Left colon (tissue), 2 donors: ENCODE measurements at places on chromosomes 5 and 9.

GRCh38 chr9:109766351-109766750, 13.6 kb upstream of the PALM2AKAP2 start:
- DNase-seq = no peak

- DNase-seq = no peak
Observed at GRCh38 chr9:98570663-98571440, 137.9 kb downstream of the GABBR2 start.

- no peak for DNase-seq
Observed at GRCh38 chr9:124251605-124252378, 6.0 kb upstream of the NEK6 start.

- DNase-seq = no peak
Observed at GRCh38 chr9:98883276-98883675, 60.4 kb upstream of the COL15A1 start.

DNA sequence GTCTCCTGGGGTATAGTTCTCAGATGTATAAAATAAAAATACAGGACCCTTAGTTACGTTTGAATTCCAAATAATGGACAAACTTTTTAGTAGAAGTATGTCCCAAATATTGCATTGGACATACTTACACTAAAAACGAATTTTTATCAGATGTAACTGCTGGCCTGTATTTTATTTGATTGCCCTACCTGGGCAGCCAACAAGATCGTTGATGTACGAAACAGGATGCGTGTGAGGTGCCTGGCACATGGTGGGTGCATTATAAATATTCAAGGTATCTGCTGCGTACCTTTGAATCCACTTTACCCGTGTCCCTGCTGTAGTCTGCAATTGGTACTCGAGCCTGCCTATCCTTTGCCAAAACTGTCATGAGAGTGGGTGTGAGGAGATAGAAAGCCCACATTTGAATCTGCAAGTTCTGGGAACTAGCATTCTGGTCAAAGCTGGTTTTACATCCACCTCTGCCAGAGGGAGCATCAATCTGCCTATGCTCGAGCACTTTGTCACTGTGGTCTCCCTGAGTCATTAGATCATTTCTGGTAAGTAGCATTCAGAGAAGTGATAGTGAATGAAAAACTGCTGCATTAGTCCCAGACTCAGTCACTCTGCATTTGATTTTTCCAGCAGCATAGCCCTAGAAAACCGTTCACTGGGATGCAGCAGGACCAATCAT, 133.7 kb upstream of the IQGAP2 start:
- no peak for DNase-seq

- no peak for DNase-seq
Observed at GRCh38 chr5:71882826-71883741, 164.0 kb downstream of the CARTPT start.

GRCh38 chr9:133609311-133610098, at the start of gene FAM163B:
TSS of gene FAM163B (minus strand) at chr9:133609389. CDS start at chr9:133580223, 29,166 bp downstream.
- no peak for DNase-seq

GRCh38 chr5:31573494-31574142, 41.5 kb downstream of the C5orf22 start:
- no peak for DNase-seq

GRCh38 chr5:63916786-63917185, 45.5 kb downstream of the HTR1A start:
- no peak for DNase-seq

GRCh38 chr9:36551129-36551528, 21.6 kb upstream of the MELK start:
- DNase-seq = no peak

GRCh38 chr5:81579262-81579924, 171.5 kb downstream of the SSBP2 start:
- no peak for DNase-seq

DNA sequence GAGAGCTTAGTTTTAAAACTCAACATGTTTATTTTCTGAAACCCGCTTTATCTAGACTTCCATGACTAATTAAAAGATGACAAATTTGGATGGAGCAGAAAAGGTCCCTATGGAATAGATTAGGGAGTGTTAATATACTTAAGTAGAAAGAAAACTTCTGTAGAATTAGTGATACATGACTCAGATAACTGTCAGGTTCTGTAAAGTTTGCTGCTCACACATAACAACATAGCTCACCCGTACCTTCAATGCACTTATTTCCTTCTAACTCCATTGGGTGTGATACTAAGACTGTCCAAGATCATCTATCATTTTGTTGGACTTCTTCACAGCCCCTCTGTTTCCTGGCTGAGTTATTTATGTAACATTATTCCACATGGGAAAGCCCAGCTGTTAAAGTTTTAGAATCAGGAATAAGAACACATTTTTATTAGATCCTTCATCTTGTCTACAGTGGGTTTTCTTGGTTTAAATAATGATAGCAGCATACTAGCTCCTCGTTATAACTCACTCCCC, 27.8 kb downstream of the TMEM167A start:
- no peak for DNase-seq

DNA sequence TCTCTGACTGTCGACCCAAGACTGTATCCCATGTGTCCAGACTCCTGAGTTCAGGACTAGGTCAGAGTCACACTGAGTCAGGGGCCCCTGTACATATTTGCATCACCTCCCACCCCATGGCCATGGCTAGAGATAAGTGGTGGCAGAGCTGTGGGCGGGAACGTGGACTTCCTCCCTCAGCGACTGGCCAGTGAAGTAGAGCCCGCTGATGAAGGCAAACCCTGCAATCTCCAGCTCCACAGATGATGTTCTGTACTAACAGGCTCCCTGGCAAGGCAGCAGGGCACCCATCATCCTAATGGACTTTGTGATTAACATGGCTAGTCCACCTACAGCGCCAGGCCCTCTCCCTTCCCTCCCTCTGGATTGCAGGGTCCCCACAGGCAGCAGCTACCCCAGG, 110.5 kb upstream of the LRRTM2 start:
- DNase-seq = no peak

GRCh38 chr9:122036988-122037387, 56.1 kb downstream of the TTLL11 start:
- DNase-seq = no peak

DNA sequence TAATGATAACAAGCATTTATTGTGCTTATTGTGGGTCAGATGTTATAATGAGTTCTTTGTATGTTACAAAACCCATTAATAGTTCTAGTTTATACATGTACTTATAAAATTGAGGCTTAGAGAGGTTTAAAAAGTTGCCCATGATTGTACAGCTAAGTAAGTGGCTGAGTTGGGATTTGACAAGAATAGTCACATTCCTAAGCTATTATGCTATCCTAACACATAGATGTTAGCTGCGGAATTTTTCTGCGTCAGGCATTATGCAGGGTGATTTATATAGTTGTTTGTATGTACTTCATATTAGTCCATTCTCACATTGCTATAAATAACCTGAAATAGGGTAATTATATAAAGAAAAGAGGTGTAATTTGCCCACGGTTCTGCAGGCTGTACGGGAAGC, 12.5 kb downstream of the COMMD10 start:
- no peak for DNase-seq

DNA sequence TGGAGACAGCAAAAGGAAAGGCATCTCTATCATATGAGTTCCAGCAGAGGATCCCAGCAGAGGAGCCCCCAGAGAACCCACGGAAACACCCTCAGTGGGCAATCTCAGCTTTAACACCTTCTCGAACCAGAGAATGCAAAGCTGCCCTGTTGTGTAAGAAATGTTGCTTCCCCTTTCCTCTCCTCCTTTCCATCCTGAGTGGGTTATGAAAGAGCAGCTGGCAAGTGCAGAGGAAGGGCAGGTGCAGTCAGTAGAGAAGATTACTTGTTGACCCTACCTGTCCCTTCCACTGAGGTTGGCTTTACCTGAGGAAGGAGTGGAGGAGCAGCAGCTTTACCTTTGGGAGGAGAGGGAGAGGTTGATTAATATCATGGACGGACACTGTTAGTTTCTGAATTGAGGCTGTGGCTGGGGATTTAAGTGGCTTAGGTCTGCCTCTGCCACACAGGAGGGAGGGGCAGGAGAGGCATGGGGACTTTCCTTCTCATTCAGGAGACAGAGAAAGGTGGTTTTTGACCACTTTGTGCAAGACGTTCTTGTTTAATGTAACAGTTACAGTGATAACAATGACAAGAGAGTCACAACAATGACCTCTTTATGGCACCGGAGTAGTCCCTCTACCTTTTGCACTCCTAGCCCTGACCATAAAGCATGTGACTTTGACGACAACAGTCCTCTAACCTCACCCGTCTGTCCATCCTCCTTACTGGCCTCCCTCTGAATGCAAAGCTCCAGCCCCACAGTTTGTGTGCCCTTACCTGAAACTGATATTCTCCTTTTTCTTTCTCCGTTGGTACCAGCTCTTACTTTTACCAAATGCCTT, 254.8 kb downstream of the NSG2 start:
- DNase-seq = no peak

GRCh38 chr9:106102821-106103220, 408.5 kb downstream of the TMEM38B start:
- no peak for DNase-seq

- no peak for DNase-seq
Observed at GRCh38 chr9:101399643-101399970, 956 bp downstream of the ZNF189 start.

- DNase-seq = no peak
Observed at GRCh38 chr5:56309262-56309826, 76.2 kb upstream of the ANKRD55 start.

GRCh38 chr9:127722055-127722745, 6.3 kb downstream of the TTC16 start:
- DNase-seq = no peak

DNA sequence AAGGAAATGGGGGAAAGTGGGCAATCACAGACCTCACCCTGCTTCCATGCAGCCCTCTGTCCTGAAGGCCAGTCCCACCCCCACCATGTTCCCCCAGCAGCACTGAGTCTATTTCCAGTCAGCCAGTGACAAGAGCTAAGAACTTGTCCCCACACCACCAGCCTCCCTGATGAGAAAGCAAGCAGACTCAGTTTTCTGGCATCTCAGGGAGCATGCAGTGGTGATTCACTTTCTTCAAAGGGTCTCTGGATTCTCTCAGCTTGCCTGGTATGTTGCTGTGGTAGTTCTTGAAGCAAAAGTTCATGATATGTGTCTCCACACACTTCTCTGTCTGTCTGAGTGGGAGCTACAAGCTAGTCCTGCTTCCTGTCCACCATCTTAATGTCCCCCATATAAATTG, 799.9 kb upstream of the TYRP1 start:
- no peak for DNase-seq

GRCh38 chr5:1686016-1686802, 113.4 kb downstream of the MRPL36 start:
- no peak for DNase-seq

DNA sequence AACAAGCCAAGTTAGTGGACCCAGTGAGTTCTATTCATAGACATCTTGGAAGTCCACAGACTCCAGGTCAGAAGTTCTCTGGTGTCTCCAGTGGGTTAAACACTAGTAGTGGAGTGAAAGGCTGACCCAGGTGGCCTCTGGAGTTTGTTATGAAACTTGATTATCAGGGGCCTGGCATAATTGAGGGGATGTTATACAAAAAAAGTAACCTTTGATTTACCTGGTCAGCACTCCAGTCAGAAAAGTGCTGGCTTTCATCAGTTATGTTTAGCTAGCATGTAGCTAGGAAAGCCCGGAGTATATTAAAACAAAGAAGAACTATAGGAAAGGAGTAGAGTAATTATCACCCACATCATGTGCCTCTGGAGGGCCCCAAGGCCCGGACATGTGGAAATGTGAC, 171.1 kb downstream of the CD180 start:
- DNase-seq = no peak

GRCh38 chr5:143557061-143557818, 153.8 kb upstream of the NR3C1 start:
- no peak for DNase-seq

DNA sequence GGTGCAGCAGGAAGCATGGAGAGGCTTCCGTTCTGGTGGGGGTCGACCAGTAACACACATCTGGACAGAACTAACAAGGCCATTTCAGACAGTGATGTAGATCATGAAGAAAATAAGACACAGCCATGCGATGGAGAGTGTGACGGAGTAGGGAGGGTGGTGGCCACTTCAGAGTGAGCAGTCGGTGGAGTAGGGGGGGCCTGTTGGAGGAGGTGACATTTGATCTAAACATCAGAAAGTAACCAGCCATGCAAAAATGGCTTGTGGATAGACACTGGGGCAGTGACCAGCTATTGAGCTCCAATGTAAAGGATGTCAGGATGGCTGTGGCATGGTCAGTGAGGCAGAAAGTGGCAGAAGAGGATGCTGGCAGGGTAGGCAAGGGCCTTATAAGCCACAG, 65.9 kb downstream of the PPARGC1B start:
- DNase-seq = no peak

DNA sequence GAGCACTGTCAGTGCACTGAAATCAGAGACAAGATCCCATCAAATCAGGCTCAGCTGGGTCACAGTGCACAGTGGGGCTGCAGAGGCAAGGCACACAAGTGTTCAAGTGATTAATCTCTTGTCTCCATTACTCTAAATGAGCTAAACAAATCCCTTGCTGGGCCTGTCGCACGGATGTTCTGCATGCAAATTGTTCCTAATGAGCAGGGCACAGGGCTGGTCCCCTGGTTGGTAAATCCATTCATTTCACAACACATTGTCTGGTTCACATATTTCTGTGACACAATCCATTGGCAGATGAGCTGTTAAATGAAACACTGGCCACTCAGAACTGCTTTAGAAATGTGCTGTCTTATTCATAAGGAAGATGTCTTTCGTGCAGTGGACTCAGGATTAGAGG, 167.9 kb upstream of the BRINP1 start:
- DNase-seq = no peak

DNA sequence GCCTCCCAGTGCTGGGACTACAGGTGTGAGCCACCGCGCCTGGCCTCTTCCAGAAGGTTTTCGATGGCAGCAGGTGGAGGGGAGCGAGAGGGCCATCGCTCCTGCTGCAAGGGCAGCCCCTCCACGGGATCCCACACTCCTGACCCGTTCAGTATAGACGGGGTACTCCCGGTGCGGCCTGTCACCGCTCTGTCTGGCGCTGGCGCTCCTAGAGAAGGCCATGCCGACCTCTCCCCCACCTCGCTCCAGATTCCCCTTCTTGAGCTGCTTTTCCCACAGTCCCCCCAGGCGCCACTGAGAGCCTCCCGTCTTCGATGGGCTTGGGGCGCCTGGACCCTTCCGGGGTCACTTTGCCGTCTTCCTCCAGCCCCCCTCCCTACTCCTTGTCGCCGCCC, 4.3 kb upstream of the SQSTM1 start:
- no peak for DNase-seq

GRCh38 chr5:65858316-65858715, 68.1 kb upstream of the ERBIN start:
- no peak for DNase-seq

- DNase-seq = no peak
Observed at GRCh38 chr5:113276001-113276400, 158.8 kb downstream of the TSSK1B start.

- DNase-seq = no peak
Observed at GRCh38 chr9:126671381-126671831, 57.7 kb downstream of the LMX1B start.

- no peak for DNase-seq
Observed at GRCh38 chr9:134125413-134126095, 10.3 kb upstream of the WDR5 start.

GRCh38 chr5:176810687-176811501, 535 bp downstream of the UNC5A start:
- no peak for DNase-seq
